ENCODE measurements at places on chromosomes 7 and 10. TPM values are rescaled to one million over a fixed set of nuclear protein-coding genes. Genes with fewer than 3 reads are reported as not detected.
A peak's percentile ranks its signal among the peaks of the same experiment; 100 is the strongest.

DNA sequence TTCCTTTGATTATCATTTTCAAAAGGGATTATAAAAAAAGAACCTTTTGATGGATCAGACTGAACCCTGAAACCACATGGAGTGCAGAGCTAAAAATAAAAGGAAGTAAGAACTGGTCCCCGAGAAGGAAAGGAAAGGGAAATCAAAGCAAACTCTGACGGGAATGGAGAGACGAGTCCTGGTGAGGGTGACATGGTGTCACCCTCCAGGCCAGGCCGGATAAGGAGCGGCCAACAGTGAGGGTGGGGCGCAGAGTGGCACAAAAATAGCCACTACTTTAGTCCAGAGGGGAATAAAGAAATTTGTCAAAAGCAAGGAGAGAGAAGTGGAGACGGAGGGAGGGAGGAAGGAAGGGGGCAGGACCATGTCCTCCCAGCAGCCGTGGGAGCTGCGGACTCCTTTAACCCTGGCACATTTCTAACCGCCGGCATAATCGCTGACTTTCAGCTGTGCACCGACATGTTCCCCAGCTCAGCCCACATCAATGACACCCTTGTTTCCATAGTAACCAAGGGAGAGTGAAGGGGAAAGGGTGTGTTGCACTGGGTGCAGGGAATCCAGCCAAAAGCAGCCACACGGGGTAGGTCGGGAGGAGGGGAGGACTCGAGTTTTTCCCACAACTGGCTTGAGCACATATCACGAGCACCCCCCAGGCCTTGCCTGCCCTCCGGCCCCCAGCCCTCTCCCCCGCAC is 29.7 kb downstream of the TRIM8 start:
- peak; percentile 49 for DNase-seq
- H3K27ac ChIP-seq: peak overlapping the region; percentile 72
- H3K4me1 ChIP-seq: peaks cover 40% of the 10 kb centered on the region
- peak overlapping the region; percentile 68 for H3K4me3 ChIP-seq
- no peaks in the 10 kb centered on the region for H3K27me3 ChIP-seq
- no peaks in the 10 kb centered on the region for H3K36me3 ChIP-seq

DNA sequence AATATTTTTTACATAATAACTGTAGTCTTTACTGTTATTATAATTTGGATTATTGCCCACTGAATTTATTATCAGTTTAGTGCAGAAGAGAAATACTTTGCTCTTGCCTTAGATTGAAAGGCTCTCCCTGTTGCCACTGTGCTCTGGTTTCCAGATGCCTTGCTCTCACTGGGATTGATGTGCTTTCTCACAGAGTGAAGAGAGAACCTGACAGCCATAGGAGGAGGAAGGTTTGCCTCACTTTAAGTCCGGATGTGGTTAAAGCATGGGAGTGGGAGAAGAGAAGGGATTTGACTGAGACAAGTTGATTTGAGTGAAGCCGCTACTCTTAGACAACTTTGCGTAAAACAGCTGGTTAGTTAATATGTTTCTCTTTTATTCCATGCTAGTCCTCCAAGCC is 68.2 kb upstream of the RPA3 start:
- H3K4me1 ChIP-seq: no peaks in the 10 kb centered on the region
- no peak overlapping the region for H3K27ac ChIP-seq
- H3K27me3 ChIP-seq: no peaks in the 10 kb centered on the region
- H3K4me3 ChIP-seq: no peak overlapping the region
- DNase-seq: no peak

DNA sequence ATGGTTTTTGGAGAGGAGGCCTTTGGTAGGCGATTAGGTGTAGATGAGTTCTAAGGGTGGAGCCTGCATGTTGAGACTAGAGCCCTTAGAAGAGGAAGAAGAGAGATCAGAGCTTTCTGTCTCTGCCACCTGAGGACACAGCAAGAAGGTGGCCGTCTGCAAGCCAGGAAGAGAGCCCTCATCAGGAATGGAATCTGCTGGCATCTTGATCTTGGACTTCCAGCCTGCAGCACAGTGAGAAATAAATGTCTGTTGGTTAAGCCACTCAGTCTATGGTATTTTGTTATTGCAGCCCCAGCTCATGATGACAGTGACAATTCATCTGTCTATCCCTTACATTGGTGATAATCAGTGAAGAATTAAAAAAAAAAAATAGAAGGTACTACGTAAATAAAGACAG is 335.2 kb downstream of the PRPF18 start:
- no peak overlapping the region for H3K27ac ChIP-seq
- H3K4me1 ChIP-seq: no peaks in the 10 kb centered on the region
- H3K4me3 ChIP-seq: no peak overlapping the region

Gene AEBP1
- 1,006 TPM for total RNA-seq

DNA sequence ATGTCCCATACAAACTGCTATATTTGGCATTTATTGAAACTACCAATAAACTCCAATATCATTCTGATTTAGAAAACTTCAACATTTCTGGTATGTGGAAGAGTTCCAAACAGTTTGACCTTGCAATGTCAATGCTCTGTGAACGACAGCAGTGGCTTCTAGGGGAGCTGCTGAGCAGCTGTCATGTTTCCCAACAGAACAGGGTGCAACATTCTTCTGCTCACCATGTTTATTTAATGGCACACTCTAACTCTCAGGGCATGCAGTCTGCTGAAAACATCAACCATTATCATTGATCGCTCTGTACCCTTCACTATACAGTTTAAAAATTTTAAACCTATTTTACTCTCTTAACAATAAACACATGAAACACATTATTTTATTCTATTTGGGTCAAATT is 25.9 kb downstream of the LMOD2 start:
- no peaks in the 10 kb centered on the region for H3K4me1 ChIP-seq
- H3K4me3 ChIP-seq: no peak overlapping the region
- no peaks in the 10 kb centered on the region for H3K27me3 ChIP-seq
- DNase-seq: no peak

DNA sequence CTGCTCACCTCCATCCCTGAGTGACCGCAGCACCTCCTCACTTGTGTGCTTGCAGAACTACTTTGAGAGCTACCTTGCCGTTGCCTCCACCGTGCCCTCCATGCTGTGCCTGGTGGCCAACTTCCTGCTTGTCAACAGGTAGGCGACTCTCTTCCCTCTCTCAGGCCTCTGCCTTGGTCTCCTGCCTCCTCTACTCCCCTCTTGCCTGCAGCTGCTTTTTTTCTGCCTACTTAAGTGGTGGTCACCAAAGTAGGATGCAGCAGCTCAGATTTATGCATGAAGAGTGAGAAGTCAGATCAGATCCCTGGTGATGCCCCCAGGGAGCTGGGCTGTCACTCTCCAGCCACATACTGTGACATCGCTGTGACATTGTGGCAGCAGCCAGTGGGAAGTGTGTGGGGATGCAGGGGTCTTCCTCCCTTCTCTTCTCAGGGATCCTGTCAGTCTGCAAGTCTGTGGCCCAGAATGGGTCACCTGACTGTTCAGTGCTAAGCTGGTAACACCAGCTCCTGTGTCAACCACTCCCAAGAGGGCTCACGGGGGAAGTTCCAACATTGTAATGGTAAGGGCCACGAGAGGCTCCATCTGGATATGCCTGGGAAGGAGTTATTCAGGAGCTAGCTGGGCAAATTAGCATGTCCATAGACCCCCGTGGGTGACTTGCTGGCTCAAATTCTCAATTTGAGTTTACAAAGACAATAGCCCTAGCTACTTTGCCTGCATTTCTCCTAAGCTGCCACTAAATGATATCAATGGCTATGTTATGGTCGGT is 25.3 kb downstream of the SLC29A3 start:
- H3K4me3 ChIP-seq: no peak overlapping the region
- H3K27ac ChIP-seq: no peak overlapping the region
- H3K36me3 ChIP-seq: no peaks in the 10 kb centered on the region
- no peaks in the 10 kb centered on the region for H3K4me1 ChIP-seq
- no peaks in the 10 kb centered on the region for H3K27me3 ChIP-seq
- no peak for DNase-seq

GRCh38 chr7:53246957-53247356 is 211.5 kb downstream of the POM121L12 start:
- no peaks in the 10 kb centered on the region for H3K4me1 ChIP-seq
- DNase-seq: no peak
- no peak overlapping the region for H3K4me3 ChIP-seq
- no peaks in the 10 kb centered on the region for H3K27me3 ChIP-seq
- H3K27ac ChIP-seq: no peak overlapping the region

Gene CFAP69
- total RNA-seq: 14.0 TPM

DNA sequence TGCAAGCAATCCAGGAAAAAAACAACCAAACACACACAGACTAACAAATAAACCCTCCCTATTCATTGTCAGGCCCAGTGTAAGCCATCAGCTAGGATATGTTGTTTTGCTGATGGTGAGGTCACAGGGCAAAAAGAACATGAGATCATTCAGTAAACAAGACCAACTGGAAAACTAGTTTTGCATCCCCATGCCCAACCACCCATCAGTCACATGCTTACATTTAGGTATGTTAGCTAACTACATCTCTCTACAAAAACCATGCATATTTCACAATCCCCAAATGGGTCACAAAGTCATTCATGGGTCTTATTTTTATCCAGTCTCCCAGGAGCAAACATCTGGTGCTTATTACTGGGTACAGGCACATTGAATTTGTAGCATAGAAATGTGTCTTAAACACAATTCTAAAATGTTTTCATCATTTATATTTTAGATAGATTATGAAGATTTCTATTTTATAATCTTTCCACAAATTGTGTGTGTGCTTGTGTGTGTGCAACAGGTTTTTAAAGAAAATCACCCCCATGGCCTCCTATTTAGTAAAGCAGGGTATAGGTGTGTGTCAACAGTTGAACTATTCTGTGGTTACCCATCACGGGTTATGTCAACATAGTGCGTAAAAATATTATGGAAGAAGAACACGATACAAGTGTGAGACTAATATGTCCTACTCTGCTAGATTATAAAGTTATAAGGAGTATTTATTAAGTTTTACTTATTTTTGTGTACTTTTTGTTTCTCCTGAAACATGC is 103.8 kb upstream of the AKR1E2 start:
- no peaks in the 10 kb centered on the region for H3K36me3 ChIP-seq
- no peak for DNase-seq
- no peak overlapping the region for H3K4me3 ChIP-seq

- no peaks in the 10 kb centered on the region for H3K4me1 ChIP-seq
- no peaks in the 10 kb centered on the region for H3K27me3 ChIP-seq
Observed at GRCh38 chr7:98021588-98022351, 31.8 kb upstream of the OCM2 start.

Measured in thoracic aorta (tissue), 2 donors.